ENCODE measurements at places on chromosomes 3 and 15.

DNA sequence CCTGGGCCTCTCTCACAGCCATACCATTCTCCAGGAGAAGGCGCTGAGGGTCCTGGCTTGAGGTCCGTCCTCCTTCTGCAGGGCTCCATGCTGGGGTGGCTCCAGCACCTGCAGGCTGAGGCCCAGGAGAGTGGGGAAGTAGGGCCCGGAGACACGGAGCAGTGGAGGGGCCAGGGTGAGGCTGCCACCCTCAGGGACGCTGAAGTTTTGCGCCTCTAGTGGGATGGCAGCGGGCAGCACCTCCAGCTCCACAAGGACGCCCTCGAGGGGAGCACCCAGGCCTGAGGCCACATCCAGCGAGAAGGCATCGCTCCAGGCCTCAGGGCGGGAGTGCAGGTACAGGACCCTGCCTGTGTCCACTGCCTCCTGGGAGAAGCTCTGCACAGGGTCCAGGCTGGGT is 27.5 kb downstream of the CSPG4 start:
- DNase-seq, result no peak

- no peak for DNase-seq
Observed at GRCh38 chr15:60633426-60633968, 154.6 kb upstream of the ICE2 start.

- DNase-seq, result no peak
Observed at GRCh38 chr3:183156266-183156665, 6.3 kb downstream of the LAMP3 start.

- DNase-seq, result peak; percentile 89
Observed at GRCh38 chr15:97995881-97996603, 35.5 kb downstream of the ARRDC4 start.

GRCh38 chr15:33831646-33832045 is 136.7 kb upstream of the CHRM5 start:
- DNase-seq, result no peak

- no peak for DNase-seq
Observed at GRCh38 chr15:44810237-44810636, 73.9 kb downstream of the TRIM69 start.

DNA sequence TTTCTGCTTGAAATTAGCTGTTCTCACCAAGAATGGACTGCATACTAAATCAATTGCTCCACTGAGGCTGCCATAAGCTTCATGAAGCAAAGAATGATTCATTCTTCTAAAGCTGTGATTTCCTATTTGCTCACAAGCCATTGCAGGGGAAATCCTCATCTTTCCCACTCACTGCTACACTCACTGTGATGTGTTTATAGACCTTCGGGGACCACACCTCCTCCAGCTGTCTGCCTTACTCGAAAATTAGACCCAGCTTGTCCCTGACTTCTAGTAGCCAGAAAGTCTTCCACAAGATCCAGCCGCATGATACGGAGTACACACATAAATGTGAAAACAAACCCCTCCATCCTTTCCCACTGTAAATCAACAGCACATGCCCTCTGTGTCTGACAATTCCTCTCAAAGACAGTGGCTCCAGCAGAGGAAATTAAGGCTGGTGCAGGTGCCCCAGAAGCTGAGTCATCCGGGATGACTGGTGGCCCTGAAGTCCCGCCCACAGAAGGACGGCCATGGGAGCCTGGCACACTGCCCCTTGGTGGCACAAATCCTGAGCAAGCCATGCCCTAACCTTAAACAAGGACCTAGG is 172.0 kb downstream of the STT3B start:
- peak; percentile 50 for DNase-seq

GRCh38 chr15:51726302-51727073 is 11.0 kb downstream of the LYSMD2 start:
- DNase-seq, result peak; percentile 88

- DNase-seq, result no peak
Observed at GRCh38 chr3:68467465-68467864, 464.9 kb downstream of the TAFA4 start.

GRCh38 chr15:48451736-48452135 is 120.5 kb downstream of the DUT start:
- DNase-seq, result no peak

- DNase-seq, result no peak
Observed at GRCh38 chr3:141104151-141104821, 53.1 kb downstream of the SPSB4 start.

DNA sequence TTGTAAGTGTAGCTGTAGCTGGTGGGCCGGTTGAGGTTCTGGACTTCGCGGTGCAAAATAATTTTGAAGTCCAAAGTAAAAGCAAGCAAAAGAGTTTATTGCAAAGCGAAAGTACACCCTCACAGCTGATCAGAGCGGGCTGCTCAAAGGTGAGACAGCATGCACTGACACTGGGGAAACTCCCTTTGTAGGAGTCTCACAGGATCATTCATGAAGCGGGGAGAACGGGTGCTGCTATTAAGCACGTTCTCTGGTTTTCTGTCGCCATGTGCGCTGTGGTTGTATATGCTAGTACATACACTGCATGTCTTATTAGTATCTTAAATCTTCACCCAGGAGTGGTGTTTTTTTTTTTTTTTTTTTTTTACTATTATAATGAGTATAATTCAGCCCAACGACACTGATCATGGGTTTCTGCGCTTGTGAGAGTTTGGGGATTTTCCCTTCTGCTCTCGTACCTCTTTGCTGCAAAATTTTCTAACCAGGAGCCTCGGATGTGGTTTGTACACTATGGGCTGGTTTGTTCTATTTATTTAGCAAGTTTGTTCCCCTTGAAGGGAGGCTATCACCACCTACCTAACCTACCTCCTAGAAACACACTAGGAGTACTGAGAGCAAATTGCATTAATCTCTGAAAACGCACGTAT is 1.4 kb upstream of the AP4E1 start:
- DNase-seq, result peak; percentile 84

DNA sequence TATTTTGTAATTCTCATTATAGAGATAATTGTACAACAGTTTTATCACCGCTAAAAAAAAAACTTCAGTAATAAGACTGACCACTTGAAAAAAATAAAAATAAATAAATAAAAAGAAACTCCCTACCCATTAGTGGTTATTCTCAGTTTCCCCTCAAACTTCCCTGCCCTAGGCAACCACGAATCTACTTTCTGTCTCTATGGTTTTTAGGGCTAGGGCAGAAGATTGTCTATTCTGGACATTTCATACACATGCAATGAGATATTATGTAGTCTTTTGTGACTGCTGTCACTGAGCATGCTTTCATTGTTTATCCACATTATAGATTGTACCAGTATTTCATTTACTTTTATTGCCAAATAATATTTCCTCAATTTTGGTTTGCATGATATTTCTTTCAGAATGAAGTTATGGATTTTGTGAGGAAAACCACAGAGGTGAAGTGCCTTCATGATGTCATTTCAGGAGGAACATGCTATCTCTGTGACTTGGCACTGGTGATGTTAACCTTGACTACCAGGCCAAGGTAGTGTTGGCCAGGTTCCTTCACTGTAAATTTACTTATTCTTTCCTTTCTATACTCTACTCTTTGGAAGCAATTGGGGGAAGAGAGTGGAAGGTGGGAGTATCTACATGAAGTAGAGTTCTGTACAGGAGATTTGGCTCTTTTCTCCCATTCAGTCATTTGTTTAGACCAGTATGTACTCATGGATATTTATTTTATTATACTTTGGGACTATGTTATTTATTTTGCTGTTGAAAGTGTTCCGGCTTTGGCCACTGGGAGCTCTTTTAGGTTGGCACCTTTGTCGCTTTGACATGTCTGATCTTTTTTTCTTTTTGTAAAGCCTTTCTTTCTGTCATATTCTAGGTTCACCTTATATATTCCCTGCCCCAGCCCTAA is 86.3 kb downstream of the GMPS start:
- DNase-seq, result no peak

- DNase-seq, result no peak
Observed at GRCh38 chr3:59153648-59154047, 103.8 kb upstream of the CFAP20DC start.

DNA sequence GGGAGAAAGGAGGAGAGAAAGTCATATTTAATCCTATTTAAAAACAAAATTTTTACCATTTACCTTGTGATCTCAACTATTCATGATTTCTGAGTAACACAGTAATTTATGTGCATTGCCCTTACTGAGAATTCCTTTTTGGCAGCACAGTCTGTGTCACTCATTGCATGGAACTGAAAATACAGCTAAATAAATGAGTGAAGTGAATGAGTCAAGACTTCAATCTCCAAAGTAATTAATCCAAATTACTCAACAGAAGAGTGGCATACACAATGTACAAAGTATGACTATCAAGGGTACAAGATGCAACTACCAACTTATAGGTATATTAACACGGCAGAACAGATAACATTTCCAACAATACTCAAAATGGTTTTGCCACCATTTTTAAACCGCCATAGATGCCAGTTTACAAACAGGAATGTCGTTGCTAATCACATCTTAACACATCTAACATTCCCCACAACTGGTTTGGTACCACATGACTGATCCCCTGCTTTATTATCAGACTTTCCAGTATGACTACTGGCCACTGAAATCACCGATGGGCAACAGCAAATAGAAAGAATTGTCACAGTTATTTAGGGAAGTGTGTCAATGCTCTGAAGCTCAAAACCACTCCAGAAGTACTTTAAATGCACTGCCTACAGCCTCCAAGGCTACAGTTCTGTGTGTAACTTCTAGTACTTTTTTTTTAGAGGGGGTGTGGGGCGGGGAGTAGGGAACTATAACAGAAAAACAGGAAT is 410.4 kb downstream of the SHQ1 start:
- DNase-seq, result peak; percentile 3

DNA sequence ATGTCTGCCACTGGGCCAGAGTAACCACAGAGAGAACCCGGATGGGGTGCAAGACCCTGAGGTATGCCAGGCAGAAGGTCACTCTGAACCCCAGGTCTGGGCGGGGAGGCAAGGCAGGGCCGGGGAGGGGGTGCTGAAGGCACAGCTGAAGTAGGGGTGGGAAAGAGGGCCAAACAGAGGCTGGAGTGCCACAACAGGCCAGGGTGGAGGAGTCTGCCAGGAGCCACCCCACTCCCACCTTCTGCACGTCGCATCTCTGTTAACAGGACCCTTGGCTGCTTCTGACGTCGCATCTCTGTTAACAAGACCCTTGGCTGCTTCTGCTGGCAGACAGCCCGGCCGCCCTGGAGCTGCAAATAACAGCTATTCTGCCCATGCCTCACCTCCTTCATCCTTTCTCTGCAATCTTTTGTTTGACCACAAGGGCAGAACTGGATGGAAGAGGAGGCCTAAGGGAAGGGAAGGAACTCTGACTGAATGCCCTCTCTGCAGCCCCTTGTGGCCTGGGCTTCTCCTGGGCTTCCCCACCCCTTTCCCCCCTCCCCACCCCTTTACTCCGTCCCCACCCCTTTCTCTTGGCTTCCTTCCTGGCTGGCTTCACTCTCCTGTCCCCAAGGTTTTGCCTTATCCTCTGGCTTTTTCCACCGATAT is 20.6 kb upstream of the FBLN2 start:
- DNase-seq, result no peak

DNA sequence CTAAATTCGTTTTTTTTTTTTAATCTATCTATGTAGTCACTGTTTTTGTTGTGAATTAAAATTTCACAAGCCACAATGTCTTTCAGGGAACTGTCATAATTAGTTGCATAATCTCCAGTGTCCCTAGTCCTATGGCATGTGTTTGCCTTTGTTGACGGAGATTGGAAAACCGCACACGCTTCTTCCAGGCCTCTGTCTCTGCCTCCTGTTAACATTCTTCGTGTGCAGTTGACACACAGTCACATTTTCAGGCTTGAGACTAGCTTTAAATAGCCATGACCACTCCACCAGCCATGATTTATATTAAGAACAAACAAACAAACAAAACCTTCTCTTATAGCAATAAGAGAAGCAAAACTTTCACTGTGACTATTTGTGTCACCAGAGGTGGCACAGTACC is 139.8 kb downstream of the DUT start:
- DNase-seq, result no peak

DNA sequence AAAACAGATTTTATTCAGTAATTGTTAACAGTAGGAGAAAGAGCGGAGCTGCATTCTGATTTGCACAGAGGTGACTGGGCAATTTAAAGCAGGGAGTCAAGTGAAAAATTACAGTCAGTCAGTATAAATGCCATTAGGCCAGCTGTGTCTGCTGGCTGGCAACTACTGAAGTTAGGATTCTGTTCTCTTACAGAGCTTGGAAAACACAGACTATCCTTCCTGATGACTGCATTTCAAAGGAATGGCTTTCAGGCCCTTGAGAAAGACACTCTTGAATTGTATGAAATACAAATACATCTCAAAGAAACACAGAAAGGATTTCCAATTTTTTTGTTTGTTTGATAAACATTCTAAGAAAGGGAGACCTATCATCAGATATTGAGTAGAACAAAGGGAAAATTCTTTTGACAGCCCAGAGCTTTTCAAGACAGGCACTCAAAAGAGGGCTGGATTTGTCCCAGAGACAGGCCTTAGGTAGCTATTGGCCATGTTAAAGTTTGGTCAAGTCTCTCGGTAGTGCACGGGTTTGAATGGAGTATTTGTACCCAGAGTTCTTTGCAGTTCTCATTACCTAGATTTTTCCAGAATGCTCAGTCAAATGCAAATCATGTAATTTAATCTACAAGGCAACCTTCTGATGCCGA is 551.2 kb upstream of the CCDC54 start:
- DNase-seq, result peak; percentile 26

GRCh38 chr3:67400476-67400875 is 253.9 kb downstream of the SUCLG2 start:
- DNase-seq, result no peak

- DNase-seq, result no peak
Observed at GRCh38 chr15:73952913-73953750, 26.9 kb downstream of the LOXL1 start.

DNA sequence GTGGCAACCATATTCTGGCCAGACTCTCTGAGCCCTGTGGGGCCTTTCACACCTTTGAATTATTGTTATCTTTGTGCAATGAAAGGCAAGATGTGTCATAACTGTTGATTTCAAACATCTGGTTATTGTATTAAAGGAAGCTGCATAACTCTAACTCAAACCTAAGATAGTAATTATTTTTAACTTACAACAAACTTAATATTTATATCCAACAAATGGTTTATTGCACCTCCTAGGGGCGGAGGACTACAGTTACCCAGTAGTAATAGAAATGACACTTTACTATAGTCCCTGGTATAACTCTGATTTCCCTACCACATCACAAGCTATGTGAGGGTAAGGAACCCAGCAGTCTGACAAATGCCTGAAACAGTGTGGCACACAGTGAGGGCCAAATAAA is 363.9 kb upstream of the SUCLG2 start:
- no peak for DNase-seq

DNA sequence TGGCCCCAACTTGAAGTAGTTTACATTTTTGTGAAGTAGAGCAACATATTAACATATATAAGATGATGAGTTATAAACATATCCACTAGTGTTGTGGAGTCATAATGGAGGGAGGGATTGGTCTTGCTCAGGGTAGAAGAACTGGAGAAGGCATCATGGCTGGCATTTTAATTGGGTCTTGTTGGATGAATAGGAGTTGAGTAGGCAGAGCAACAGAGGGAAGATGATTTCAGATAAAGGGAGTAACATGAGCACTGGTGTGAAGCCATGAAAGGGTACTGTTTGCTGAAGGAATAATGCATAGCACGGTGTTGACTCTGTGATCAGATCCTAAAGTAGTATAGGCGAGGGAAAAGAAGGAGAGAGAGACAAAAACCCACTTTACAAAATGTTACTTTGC is 3.6 kb upstream of the RFX7 start:
- no peak for DNase-seq

- no peak for DNase-seq
Observed at GRCh38 chr15:92645051-92645631, 10.4 kb downstream of the FAM174B start.

All from mammary epithelial cell (primary cell).